ENCODE measurements at places on chromosomes 16 and 17. TPM values are rescaled to one million over a fixed set of nuclear protein-coding genes. Genes with fewer than 3 reads are reported as not detected.

GRCh38 chr16:12119037-12119436 lies 142.5 kb downstream of the SNX29 start:
- no peaks in the 10 kb centered on the region for H3K27me3 ChIP-seq
- no peak overlapping the region for H3K27ac ChIP-seq
- H3K36me3 ChIP-seq: peaks cover 6% of the 10 kb centered on the region
- DNase-seq: no peak

The ZNF597 gene
- total RNA-seq: 1.6 TPM

The CES3 gene
- total RNA-seq: 2.1 TPM

- H3K27ac ChIP-seq: no peak overlapping the region
- peaks cover 5% of the 10 kb centered on the region for H3K4me1 ChIP-seq
- H3K4me3 ChIP-seq: no peak overlapping the region
- H3K36me3 ChIP-seq: no peaks in the 10 kb centered on the region
Measured at GRCh38 chr16:75238132-75238852, 13.1 kb downstream of the BCAR1 start.

Measured in activated CD8-positive, alpha-beta T cell treated with anti-CD3 and anti-CD28 coated beads for 36 hours (primary cell).